ENCODE measurements at places on chromosomes 7 and 10. TPM values are rescaled to one million over a fixed set of nuclear protein-coding genes. Genes with fewer than 3 reads are reported as not detected.

GRCh38 chr7:100152404-100152803 lies 3.7 kb downstream of the LAMTOR4 start:
- peak overlapping the region; percentile 27 for H3K27ac ChIP-seq
- H3K4me3 ChIP-seq: no peak overlapping the region
- H3K36me3 ChIP-seq: peaks cover 16% of the 10 kb centered on the region
- no peaks in the 10 kb centered on the region for H3K27me3 ChIP-seq

DNA sequence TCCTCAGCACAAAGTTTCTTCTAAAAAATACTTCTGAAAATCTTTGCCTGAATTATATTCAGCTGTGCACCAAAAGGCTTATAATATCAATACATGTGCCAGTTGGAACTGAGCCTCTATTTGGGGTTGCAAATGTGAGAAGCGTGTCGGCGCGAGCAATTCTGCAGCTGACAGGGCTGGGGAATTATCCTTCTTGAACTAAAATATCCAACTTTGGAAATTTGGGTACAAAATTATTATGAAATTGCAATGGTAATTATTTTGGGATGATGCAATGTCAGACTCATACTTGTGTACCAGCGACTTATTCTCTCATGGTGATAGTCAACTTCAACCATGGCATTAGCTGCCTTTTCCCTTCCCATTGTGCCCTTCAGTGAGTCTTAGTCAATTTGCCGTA lies 507.0 kb upstream of the KLF6 start:
- no peak overlapping the region for H3K27ac ChIP-seq
- DNase-seq: no peak
- no peaks in the 10 kb centered on the region for H3K36me3 ChIP-seq
- no peak overlapping the region for H3K4me3 ChIP-seq
- no peaks in the 10 kb centered on the region for H3K27me3 ChIP-seq

Gene SUPV3L1
- 39.3 TPM for total RNA-seq

DNA sequence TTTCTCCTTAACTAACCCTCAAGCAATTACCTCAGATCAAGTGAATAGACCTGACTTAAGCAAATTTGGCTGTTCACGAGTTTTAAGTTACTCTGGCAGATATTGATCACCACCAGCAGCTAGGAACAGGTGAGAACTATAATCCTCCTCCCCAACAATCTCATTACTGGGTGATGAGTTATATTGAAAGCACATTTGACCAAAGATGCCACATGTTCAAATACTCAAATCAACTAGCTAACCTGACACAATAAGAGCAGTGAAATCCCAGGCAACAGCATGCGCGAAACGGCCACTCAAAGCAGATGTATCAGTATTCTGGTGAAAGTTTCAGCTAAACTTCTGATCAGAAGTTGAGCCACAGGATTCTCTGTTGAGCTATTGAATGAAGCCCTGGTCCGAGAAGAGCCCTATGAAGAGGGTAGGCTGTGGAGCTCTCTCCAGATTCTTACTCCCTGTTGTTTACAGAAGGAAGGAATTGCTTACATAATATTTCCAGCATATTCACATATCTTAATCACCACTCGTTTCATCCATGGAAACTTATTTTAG lies 52.6 kb downstream of the CAV1 start:
- H3K36me3 ChIP-seq: no peaks in the 10 kb centered on the region
- no peak for DNase-seq
- H3K27me3 ChIP-seq: no peaks in the 10 kb centered on the region
- H3K4me1 ChIP-seq: no peaks in the 10 kb centered on the region
- no peak overlapping the region for H3K27ac ChIP-seq

Gene RBM17
- 120 TPM for total RNA-seq

Gene SLC25A28
- 99.8 TPM for total RNA-seq

Gene PALD1
- total RNA-seq: 0.20 TPM

Gene C10orf53
- total RNA-seq: not detected

GRCh38 chr7:1246160-1246870 lies 13.6 kb downstream of the UNCX start:
- H3K36me3 ChIP-seq: no peaks in the 10 kb centered on the region
- no peak for DNase-seq
- no peak overlapping the region for H3K4me3 ChIP-seq
- peaks cover 3% of the 10 kb centered on the region for H3K4me1 ChIP-seq

GRCh38 chr10:57141708-57142107 lies 780.6 kb upstream of the ZWINT start:
- no peak overlapping the region for H3K27ac ChIP-seq
- H3K27me3 ChIP-seq: no peaks in the 10 kb centered on the region
- H3K36me3 ChIP-seq: no peaks in the 10 kb centered on the region
- H3K4me3 ChIP-seq: no peak overlapping the region
- no peak for DNase-seq

Gene SLC26A5
- total RNA-seq: not detected

DNA sequence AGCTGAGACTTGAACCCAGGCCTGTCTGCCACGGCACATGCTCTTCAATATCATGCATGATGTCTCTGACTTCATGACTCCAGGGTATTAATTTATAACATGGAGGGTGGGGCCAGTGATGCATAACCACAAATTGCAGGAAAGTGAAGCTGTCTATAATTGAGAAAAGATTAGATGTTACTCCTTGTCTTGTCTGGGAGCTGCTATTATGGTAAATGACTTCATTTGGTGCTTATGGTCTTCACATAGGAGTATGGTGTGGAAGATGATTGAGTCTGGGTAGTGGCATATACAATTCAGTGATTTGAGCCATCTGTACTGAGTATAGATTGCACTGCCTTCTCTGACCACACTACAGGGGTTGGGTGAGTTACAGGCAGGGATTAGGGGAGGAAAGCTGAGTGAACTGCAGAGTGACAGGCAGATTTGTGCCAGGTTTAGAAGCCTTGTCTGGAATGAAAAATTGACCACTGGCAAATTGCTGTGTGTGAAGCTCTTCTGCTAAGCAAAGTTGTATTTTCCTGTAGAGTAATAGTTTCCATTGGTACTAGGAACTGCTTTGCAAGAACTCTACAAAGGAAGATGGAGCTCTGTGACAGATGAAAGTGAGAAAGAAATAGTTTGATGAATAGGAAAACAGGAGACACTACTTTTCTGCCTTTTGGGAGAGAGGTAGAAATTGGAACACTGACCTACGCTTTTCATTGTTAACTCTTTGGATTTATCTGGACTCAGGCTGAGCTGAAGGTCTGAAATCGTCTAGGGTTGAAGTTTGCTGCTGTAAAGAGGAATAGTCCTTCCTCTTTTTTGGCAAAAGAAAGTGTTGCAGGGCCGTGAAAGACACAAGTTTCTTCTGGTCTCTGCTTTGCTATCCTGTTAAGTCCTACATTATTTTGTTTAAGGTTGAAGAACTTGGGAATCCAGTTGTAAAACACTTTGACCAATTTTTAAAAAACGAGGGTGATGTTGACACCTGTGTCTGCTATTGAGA lies 2.7 kb downstream of the SND1 start:
- H3K27ac ChIP-seq: no peak overlapping the region
- DNase-seq: no peak
- H3K4me1 ChIP-seq: peaks cover 22% of the 10 kb centered on the region
- H3K36me3 ChIP-seq: peaks cover 4% of the 10 kb centered on the region
- no peaks in the 10 kb centered on the region for H3K27me3 ChIP-seq
- no peak overlapping the region for H3K4me3 ChIP-seq

DNA sequence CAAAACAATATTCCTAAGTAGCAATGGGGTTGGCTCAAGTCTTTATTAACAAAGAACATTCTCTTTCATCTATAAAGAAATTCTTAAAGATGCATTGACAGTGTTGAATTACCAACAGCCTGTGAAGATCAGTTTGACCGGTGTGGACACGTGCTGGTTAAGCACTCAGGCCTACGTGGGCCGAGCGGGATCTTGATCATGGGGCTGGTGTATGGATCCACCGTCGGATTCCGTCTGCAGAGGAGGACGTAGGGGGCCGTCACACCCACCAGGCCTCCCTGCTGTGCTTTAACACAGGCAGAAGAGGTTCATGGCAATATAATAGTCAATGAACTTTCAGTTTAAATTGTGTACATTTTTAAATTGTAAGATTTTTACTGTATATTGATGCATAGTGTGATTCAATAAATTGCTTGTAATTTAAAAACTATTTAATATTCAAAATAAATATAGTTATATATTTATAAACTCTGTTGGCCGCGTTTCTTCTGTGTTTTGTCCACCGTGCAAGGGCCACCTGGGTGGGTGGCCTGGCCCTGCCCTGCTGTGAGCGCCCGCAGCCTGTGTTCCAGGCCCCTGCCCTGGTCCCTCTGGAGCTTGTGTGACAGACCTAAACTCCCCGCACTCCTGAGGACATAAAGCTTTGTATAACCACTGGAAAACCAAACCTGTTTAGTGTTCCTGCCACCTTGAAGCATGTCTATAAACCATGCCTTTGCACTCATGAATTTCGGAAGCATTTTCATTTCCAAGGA lies 1.9 kb upstream of the BHLHA15 start:
- H3K4me3 ChIP-seq: no peak overlapping the region
- H3K27ac ChIP-seq: no peak overlapping the region
- DNase-seq: no peak
- peaks cover 17% of the 10 kb centered on the region for H3K36me3 ChIP-seq
- peaks cover 12% of the 10 kb centered on the region for H3K4me1 ChIP-seq

GRCh38 chr7:155997431-155998327 lies 185.4 kb upstream of the SHH start:
- H3K4me3 ChIP-seq: peak overlapping the region; percentile 10
- no peak for DNase-seq
- no peak overlapping the region for H3K27ac ChIP-seq
- H3K36me3 ChIP-seq: no peaks in the 10 kb centered on the region

GRCh38 chr10:93992400-93993030 lies 1.2 kb upstream of the PLCE1 start:
- DNase-seq: no peak
- H3K4me3 ChIP-seq: no peak overlapping the region
- no peaks in the 10 kb centered on the region for H3K36me3 ChIP-seq
- H3K27ac ChIP-seq: no peak overlapping the region
- H3K4me1 ChIP-seq: no peaks in the 10 kb centered on the region

Gene ERVW-1
- total RNA-seq: 0.24 TPM

Gene SEMA3C
- total RNA-seq: 9.4 TPM

DNA sequence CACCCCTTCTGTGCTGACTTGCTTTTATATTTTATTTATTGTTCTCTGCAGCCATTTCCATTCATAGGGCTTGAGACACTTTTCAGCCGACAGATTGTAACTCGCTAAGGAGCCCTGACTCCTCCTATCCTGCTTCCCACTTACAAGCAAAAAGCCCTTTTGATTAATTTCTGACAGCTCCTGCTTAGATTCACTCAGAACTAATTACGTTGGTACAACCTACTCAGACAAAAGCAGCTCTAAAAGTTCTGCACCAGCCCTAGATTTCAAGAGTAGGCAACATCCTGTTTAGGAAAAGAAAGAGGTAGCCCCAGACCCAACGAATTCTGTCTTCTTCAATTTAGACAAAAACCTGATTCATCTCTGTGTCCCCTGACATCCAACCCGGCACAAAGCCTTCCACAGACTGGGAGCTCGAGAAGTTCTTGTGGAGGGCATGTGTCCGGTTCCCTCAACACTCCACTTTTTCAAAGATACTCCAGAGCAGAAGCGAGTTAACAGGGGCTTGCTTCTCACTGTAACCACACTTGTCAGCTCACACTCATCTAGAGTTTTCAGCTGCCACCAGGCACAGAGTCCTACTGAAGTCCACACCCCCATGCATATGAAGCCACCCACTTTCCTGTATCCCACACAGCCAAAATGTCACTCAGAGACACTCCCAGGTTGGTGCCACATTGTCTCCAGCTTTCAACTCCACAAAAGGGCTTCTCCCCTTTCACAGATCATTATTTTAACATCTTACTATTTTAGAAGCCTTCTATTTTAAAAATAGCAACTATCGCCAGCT lies 113.6 kb upstream of the NFE2L3 start:
- H3K27ac ChIP-seq: no peak overlapping the region
- no peak for DNase-seq

Gene UCMA
- not detected for total RNA-seq

DNA sequence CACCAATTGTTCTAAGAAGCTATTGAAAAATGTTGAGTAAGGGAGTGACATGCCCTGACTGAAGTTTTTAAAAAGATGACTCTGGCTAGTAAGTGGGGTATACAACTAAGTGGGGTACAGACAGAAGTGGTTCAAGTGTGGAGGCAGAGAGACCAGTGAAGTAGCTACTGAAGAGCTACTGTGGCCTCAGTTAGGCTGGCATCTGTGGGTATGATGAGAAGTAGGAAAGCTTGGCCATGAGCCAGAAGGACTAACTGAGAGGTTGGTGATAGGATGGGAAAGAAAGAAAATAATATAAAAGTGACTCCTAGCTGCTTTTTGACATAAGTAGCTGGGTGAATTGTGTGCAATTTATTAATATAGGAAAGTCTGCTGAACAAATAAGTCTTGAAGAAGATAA lies 176.6 kb downstream of the SEMA3D start:
- no peaks in the 10 kb centered on the region for H3K36me3 ChIP-seq
- H3K27me3 ChIP-seq: no peaks in the 10 kb centered on the region
- no peaks in the 10 kb centered on the region for H3K4me1 ChIP-seq
- DNase-seq: no peak

DNA sequence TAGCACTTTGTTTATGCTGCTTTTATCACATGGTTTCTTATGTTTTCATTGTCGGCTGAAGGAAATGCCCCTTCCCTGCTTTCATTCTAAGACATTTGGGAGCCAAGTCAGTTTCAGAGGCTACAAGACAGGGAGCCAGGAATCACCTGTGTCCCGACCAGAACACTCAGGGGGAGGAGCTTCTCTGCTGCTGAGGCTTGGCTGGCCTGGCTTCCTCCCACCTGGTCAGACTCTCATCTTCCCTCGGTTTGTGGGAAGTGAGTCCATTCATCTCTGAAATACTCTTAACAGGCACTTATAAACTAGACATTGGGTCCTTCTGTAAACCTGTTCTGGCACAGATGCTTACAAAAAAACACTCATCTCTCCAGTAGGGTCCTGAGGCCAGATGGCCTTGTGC lies 19.6 kb upstream of the GOLGA7B start:
- no peaks in the 10 kb centered on the region for H3K27me3 ChIP-seq

GRCh38 chr7:97971120-97971989 lies 18.6 kb downstream of the OCM2 start:
- peaks cover 10% of the 10 kb centered on the region for H3K4me1 ChIP-seq
- no peaks in the 10 kb centered on the region for H3K36me3 ChIP-seq
- H3K27me3 ChIP-seq: no peaks in the 10 kb centered on the region
- DNase-seq: peak; percentile 50
- peak overlapping the region; percentile 84 for H3K27ac ChIP-seq

Gene CUX1
- 42.5 TPM for total RNA-seq

- peaks cover 9% of the 10 kb centered on the region for H3K36me3 ChIP-seq
- no peak overlapping the region for H3K27ac ChIP-seq
- no peak overlapping the region for H3K4me3 ChIP-seq
- H3K4me1 ChIP-seq: no peaks in the 10 kb centered on the region
- H3K27me3 ChIP-seq: no peaks in the 10 kb centered on the region
- no peak for DNase-seq
These were observed 54.8 kb downstream of the UBE2H start for GRCh38 chr7:129898007-129898406.

Gene COL28A1
- total RNA-seq: 0.38 TPM

Gene C7orf57
- not detected for total RNA-seq

- H3K4me3 ChIP-seq: no peak overlapping the region
- no peak overlapping the region for H3K27ac ChIP-seq
- H3K27me3 ChIP-seq: no peaks in the 10 kb centered on the region
- no peak for DNase-seq
These were observed 73.6 kb downstream of the ATXN7L1 start for GRCh38 chr7:105802604-105803428.

Data from naive thymus-derived CD4-positive, alpha-beta T cell (primary cell).